DMS79 (cell line): ENCODE measurements at places on chromosomes 12 and 14.
A peak's percentile ranks its signal among the peaks of the same experiment; 100 is the strongest.

- no peak for DNase-seq
These were observed 786 bp upstream of the TSFM start for GRCh38 chr12:57781801-57782200.

GRCh38 chr14:60348211-60348610 lies 99.2 kb downstream of the PPM1A start:
- peak; percentile 31 for DNase-seq

- DNase-seq: no peak
These were observed 45.0 kb upstream of the STRN3 start for GRCh38 chr14:31071151-31071550.

GRCh38 chr14:77347751-77348150 lies 26.9 kb downstream of the GSTZ1 start:
- no peak for DNase-seq

- DNase-seq: no peak
These were observed 130.3 kb downstream of the DAD1 start for GRCh38 chr14:22458737-22459136.

GRCh38 chr14:69554500-69554899 lies 20.2 kb downstream of the CCDC177 start:
- peak; percentile 56 for DNase-seq

GRCh38 chr14:92472860-92473259 lies 40.7 kb upstream of the RIN3 start:
- no peak for DNase-seq

- DNase-seq: no peak
These were observed 725 bp downstream of the CHPT1 start for GRCh38 chr12:101697930-101698799.

- no peak for DNase-seq
These were observed 12.7 kb upstream of the STON2 start for GRCh38 chr14:81412779-81413178.

DNA sequence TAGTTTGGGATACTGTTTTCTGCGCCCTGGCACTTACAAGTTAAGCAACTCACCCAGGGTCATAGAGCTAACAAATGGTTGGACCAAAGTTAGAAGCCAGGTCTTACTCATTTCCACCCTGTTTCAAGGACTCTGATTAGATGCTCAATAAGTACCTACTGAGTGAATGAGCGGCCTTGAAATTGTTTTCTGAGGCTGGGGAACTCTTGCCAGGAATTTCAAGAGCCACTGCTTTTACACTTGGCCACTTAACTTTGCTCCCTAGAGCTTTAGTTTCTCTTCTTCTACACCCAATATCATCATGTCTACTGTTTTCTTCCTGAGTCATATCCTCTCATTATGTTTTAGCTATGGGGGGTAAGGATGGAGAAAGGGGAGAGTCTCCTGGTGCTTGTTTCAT lies 431.6 kb downstream of the ZFP36L1 start:
- peak; percentile 51 for DNase-seq

GRCh38 chr12:3213188-3213587 lies 136.0 kb downstream of the TSPAN9 start:
- DNase-seq: no peak

GRCh38 chr12:104544836-104545235 lies 88.1 kb downstream of the CHST11 start:
- no peak for DNase-seq

DNA sequence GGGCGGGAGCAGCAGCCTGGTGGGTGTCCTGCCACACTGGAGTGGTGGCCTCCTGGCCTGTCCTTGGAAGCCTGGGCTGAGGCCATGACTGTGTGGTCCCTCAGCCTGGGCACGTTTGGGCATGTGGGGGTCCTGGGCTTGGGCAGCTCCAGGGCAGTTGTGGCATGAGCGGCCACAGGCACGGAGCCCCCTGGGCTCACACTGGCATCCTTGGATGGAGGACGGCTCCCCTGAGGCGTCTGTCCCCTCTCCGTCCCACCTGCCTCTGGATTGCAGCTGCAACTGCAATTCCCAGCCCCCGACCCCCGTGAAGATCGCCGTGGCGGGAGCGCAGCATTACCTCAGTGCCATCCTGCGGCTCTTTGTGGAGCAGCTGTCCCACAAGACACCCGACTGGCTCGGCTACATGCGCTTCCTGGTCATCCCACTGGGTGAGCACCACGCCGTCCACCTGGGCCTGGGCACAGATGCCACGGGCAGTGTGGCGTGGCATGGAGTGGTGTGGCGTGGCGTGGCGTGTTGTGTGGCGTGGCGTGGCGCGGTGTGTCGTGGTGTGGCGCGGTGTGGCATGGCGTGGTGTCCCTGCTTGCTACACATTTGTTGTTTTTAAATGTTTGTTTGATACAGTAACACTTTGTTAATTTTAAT lies 15.1 kb upstream of the TEX22 start:
- DNase-seq: no peak

DNA sequence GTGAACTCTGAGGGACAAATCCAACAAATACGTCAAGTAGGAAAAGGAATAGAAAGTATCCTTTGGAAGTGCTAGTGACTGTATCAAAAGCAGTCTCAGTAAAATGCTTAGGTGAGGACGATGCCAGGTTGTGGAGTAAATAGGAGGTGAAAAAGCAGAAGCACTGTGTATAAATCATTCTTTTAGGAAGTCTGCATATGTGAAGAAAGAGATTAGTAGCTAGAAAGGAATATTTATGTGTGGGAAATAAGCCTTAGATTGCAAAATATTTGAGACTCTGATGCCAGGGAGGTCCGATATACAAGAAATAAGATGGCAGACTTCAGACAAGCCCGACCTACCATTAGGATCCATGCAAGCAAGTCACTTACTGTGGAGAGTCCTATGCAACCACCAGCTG lies 7.9 kb downstream of the CEP128 start:
- DNase-seq: no peak

- DNase-seq: no peak
These were observed 34.1 kb upstream of the C12orf75 start for GRCh38 chr12:105296116-105297089.

DNA sequence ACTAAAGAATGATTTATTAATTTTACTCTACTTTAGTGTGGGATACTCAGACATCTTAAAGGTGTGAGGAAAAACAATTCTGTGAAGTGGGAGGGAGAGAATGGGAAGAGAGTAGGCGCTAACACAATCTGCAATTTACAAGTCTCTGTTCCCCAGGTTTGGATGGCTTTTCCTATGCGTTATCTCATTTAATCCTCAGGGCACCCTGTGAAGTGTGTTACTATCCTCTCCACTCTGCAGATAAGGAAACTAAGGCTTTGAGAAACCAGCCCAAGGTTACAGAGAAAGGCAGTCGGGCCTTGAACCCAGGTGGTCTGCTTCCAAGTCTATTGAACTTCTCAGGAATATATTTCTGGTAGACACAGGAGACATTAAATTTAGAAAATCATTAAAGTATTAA lies 36.2 kb upstream of the TUBA1C start:
- DNase-seq: no peak

- DNase-seq: no peak
These were observed 1291.6 kb downstream of the FSCB start for GRCh38 chr14:43215524-43215923.

- peak; percentile 36 for DNase-seq
These were observed 364.8 kb downstream of the SNAPC1 start for GRCh38 chr14:62126879-62127478.

GRCh38 chr12:49043856-49044258 lies 16.7 kb downstream of the KMT2D start:
- no peak for DNase-seq

DNA sequence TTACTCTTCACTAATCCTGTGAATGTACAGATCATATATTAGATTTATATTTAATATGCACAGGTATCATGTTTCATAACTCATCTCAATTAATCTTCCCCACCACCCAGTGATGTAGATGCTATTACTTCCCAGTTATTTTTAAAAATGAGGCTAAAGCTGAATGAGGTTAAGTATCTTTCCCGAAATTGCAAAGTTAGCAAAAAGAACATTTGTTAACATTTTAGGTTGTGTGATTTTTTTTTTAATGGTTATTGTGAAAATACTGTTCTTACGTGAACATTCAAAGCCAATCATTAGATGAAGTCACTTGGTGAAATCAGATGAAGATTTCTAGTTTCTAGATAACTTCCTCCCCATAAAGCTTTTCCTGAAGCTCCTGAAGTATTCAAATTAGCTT lies 186.9 kb upstream of the PLEKHA5 start:
- DNase-seq: no peak

DNA sequence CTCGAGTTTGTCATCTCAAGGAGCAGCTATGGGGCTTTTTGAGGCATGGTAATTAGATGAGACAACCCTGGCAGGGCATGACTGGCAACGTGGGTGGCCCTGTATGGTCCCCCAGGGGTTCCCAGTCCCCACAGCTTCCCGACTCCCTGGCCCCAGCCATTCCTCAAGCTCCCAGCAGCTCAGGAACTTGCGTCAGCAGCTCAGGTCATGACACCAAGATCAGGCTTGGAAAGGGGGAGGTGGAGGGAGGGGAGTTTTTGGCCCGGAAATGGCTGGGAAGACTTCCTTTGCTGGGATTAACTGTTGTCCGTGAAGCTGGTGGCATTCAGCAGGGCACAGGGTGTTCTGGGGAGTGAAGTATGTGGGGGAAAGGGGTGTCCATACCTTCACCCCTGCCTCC lies 10.4 kb upstream of the NRIP2 start:
- no peak for DNase-seq

DNA sequence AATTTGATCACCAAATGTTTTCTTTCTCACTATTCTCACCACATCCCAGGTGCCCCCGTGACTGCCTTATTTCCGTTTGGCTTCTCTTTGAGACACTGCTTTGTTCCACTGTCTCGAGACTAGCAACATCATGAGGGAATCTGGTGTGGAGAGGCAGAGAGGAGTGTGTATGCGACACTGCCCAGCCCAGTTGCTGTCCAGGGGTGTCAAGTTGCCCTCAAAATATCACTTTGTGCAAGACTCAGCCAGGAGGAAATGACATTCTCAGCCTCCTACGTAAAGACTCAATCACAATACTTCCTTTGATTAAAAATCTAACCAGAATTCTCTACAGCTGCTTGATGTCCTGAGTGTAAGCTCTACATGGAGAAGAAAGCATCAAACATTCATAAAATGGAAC lies 48.2 kb upstream of the EEA1 start:
- DNase-seq: no peak

GRCh38 chr12:32558903-32559302 lies 120.2 kb upstream of the DNM1L start:
- no peak for DNase-seq

GRCh38 chr14:56808383-56809269 lies 1.7 kb downstream of the OTX2 start:
- no peak for DNase-seq

GRCh38 chr12:91836696-91837095 lies 308.9 kb downstream of the BTG1 start:
- no peak for DNase-seq

DNA sequence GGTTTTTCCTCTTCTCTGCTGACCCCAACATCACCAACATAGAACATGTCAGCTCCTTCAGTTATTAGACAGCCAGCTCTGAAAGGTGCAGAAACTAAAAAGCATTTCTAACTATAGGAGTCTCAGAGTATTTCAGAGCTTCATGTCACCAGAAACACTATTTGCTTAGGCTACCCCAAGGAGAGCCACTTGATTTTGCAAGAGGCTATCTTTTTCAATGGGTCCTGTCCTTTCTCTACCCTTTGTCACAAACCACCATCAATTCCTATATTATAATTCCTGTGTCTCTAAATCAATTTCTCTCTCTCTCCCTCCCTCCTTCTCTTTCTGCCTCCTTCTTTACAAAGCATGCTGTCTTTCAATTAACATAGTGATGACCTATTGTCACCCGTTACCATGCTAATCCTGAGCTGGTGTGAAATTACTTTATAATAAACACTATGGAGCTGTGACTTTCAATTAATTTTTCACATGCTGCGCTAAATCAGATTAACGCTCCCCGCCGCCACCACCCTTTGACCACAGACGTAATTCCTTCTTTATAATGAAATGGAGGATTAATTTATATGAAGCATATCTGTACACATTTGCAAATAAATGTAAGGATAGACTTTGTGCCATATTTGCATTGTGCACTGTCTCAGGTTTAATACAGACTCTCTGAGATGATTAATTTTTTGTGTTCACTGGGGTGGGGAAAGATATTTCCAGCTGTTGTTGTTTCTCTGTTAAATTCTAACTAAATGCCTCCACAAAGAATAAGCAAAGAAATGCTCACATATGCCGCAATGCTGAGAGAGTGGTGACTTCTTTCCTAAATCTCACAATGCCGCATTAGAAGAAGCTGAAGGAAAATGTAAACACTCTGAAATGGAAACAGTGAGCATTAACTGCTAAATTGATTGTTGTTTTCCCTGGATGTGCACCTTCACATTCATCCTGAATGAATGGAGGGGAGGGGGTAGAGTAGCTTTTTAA lies 418.6 kb downstream of the PDZRN4 start:
- no peak for DNase-seq

DNA sequence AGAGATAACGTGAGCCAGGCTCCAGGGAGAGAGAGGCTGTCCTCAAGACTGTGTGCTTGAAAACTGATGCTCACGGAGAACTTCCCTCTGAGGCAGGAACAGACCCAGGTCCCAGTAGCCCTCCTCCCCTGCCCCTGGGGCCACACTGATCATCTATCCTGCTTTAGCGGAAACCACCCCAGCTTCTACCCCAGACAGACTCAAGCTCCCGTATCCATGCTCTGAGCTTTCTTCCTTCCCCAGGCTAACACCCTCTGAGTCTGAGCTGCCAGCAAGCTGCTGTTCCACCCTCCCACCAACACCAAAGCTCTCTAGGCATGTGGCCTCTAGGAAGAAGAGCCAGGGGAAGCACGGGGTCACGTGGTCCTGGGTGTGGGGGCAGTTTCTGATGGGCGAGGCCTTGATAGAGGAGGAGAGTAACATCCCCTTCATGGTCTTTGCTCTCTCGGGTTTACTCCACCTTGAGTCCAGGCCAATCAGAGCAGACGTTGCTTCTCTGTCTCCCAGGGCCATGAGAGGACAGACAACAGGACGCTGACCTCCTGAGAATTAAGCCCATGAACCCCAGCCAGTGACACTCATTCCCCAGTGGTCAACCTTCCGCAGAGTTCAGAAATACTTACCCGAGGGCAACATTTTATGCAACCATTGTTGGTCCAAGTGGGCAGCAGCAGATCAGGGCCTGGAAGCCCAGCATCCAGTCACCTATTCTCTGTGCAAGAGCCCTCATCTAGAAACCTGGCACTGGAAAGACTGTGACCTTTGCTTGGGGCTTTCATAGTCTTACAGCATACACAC lies 1.4 kb downstream of the PCK2 start:
- DNase-seq: peak; percentile 23

DNA sequence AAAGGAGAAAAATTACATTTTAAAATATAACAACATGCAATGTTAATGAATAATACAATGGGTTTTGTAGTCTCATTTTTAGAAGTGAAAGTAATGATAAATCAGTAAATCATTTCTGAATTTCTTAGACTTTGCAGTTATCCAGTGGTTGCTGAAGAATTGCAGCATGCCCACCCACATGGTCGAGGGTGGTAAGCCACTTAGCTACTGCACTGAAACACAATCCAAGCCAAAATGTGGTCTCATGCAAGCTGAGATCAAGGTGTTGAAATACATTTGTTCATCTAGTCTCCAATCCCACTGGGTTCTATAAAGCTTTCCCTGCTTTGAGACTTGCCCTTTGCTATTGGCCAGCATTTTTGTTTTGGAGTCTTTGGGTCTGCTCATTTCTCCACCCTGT lies 247.9 kb downstream of the NELL2 start:
- DNase-seq: no peak
